Posterior cingulate gyrus (tissue), 11 donors: ENCODE measurements at places on chromosomes 5 and 9.

GRCh38 chr5:42876375-42876844, 64.7 kb upstream of the SELENOP start:
- DNase-seq, result no peak

GRCh38 chr5:171682801-171683200, 102.8 kb upstream of the SMIM23 start:
- DNase-seq, result no peak

DNA sequence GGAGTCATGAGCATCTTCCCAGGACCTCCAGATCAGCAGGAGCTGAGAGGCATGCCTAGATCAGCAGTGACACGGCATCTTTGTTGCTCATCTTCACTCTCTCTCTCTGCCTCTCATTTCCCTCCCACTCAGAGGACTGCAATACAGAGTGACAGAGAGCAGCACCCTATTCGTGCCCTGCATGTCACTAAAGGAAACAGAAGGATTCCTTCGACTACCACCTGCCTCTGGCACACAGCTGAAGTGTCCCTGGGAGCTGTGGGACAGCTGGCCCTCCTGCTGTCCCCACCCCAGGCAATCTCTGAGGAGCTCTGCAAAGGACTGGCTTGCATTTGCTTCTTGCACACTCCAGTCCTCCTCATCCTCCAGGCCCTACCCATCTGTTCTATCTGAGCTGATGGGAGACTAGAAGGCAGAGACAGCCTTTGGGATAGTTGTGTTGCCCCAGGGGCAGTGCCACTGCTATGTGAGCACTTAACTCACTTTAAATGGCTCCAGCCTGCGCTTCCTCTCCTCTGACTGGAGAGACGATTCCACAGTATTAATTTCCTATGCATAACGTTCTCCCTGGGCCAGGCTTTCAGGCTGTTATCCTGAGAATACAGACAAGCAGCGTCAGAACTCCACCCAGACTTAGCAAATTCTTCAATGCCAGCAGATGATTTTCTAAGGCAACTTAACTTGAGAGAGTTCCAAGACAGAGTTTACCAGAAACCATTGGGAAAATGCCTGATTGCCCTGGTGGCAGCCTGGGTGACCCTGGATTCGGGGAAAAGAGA, 167.6 kb upstream of the MAP1B start:
- DNase-seq, result no peak

DNA sequence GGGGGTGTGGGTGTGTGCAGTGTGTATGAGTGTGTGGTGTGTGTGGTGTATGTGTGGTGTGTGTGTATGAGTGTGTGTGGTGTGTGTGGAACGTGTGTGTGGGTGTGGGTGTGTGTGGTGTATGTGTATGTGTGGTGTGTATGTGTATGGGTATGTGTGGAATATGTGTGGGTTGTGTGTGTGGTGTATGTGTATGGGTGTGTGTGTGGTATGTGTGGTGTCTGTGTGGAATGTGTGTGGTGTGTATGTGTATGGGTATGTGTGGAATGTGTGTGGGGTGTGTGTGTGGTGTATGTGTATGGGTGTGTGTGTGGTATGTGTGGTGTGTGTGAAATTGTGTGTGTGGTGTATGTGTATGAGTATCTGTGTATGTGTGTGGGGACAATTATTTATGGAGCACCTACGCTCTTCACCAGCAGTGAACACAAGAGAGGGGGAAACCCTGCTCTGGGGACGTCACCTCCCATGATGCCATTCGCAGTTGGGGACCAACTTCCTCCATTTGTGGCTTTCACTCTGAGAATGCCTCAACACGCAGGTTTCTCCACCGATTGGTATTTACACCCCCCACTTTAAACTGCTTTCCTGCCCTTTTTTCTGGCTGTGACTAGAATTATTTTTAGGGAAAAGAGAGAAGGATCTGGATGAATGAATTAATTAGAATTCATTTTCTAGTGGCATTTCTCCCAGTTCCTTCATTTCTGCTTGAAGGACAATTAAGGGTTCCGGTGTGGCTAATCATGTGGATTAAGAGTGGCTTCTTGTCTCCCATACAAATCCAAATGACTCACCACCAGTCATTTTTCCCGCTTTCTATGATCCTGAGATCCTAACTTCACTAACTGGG, 238.1 kb downstream of the ROR2 start:
- peak; percentile 27 for DNase-seq

- DNase-seq, result no peak
Observed at GRCh38 chr9:117545846-117546245, 131.0 kb upstream of the ASTN2 start.

DNA sequence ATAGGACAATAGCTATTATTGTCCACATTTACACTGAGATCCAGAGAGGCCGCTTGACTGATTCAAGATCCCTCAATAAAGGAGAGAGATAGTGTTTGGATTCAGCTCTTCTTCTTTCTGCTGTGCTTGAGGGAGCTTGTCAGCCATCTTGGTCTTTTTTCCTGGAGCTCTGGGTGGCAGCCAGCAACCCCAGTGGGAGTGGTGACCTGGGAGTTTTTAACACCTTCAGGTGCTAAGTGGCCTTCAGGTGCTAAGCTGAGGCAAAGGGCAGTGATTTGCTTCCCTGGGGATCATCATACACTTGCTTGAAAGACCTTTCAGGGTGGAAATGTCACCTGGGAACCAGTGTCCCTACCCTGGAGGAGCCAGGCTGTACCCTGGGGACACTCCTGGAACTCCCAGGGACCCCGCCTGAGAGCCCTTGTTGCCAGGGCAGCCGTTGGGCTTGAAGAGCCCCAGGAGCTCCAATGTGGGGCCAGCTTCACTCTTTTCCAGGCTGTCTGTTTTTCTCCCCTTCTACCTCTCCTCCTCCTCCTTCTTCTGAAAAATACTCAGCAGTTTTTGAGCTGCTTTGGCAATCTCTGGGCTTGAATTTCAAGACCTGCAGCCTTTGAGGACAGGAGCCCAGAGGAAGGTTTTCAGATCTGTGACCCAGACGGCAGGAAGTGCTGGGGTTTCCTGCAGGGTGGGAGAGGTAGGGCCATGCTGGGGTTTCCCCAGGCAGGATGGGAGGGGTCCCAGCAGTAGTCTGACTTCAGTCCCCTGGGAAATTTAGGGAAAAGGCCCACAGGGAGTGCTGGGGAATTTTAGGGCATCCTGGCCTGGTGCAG, 59.7 kb downstream of the FGF18 start:
- DNase-seq, result no peak

- peak; percentile 46 for DNase-seq
Observed at GRCh38 chr9:129889941-129890717, 54.9 kb downstream of the USP20 start.

DNA sequence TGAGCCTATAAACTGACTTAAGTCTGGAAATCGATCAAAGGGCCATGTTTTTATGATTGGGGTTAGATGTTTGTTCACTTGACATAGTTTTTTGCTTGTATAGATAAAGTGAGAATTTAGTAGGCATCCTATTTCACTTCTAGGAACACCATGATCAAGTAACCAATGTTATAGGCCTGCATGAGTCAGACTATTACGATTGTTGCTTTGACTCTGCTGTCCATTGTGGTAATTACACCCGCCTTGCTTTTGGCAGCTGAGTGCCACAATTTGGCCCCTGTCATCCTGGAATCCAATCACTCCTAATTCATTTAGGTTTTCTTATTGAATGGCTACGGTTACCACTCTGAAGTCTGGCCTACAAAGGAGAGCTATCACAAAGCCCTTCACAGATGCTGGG, 67.8 kb upstream of the IL33 start:
- DNase-seq, result no peak

DNA sequence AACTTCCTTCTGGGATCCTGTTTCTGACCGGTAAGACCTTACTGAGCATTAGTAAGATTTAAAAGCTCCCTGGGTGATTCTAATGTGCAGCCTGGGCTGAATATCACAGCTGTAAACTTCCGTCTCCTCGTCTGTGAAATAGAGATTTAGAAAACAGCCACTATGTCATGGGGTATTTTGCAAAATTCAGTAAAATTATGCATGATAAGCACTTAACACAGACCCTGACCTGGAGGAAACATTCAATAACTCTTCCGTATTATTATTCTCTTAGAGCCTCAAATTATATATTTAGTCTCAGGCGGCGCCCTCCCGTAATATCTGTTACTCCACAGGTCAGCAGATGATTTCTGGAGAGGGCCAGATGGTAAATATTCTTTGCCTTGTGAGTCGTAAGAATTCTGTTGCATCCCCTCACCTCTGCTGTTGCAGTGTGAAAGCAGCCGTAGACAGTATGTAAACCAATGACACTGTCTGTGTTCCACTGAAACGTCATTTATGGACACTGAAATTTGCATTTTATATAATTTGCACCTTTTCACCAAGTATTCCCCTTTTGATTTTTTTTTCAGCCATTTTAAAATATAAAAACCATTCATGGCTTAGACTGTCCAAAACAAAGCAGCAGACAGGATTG, 39.2 kb upstream of the RARS1 start:
- DNase-seq, result no peak

DNA sequence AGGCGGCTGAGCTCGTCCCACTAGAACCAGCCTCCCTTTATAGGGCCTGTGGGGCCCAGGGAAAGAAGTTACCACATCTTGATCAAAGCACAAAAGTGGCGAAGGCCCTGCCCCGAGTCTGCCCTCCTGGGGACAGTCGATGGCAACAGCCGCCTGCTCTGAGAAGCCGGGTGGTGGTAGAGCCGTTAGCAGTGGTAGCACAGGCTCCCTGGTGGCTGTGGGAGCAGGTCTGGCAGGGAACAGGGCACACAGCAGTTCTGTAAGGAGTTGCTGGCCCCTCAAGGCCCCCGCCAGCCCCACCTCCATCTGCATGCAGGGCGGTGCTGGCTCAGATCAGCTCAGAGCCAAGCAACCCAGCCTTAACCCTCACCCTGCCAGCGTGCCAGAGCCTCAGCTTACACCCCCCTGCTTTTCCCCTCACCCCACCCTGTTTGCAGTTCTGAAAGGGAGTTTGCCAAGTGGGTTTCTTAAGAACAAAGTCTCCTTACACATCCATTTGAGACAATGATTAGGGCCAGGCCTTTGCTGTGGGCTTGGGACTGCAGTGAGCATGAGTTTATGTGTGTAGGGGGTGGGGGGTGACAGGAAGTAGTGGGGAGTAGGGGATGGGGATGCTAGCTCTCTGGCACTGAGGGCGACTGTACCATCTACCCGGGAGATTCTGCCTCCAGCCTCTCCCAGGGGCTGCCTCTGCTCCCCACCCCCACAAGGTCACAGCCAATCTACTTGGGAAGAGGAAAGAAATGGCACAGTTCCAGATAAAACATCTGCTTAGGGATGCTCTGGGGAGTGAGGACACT, 11.8 kb downstream of the ACSL6 start:
- DNase-seq, result no peak

GRCh38 chr5:41334758-41335157, 121.4 kb upstream of the C6 start:
- no peak for DNase-seq

DNA sequence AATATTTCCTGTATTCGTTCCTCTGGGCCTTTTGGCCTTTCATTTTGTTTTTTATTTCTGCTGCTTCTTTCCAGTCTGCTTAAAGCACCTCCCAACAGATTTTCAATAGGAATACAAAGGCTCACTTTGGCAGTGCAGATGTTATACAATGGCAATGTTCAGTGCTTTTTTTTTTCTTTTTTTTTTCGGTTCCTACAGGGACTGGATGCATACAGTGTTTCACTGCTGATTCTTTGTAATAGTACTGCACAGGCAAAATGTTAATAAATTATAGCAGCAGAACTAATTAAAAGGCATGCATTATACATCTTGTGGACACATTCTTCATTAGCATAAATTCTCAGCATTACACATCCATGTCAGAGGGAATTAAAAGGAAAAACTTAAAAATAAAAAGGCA, 356.6 kb upstream of the C9orf72 start:
- DNase-seq, result no peak

GRCh38 chr5:57067597-57067924, 106.3 kb upstream of the GPBP1 start:
- no peak for DNase-seq

GRCh38 chr9:96417051-96417586, 1.1 kb downstream of the ZNF367 start:
- DNase-seq, result peak; percentile 91

DNA sequence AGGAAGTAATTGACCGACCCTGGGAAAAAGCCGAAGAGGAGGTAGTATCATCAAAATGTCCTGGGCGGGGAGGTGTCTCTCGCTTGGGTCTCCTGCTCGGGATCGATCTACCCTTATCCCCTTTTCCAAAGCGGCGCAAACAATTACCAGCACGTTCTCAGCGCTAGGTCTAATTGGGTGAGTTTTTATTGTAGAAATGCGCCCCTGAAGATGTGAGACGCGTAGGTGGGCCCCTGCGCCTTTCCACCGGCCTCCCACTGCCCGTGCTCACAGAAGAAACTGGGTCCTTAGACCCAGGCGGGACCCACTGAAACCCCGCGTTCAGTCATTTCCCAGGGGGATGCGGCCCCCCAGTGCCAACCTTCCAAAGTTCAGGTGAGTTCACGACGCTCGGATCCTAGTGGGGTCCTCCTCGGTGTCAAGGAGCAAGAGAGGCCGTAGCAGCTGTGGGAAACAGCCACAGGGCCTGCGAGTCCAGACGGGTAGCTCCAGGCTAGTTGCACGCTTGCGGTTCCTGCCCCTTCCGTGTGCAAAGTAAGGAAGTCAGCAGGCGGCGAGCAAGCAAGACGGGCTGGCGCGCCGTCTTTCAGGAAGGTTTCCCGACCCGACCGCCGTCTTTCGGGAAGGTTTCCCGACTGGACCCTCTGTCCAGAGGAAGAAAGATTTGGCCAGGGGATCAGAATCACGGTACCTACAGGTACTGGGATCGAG, 1.5 kb downstream of the SMIM32 start:
- no peak for DNase-seq

DNA sequence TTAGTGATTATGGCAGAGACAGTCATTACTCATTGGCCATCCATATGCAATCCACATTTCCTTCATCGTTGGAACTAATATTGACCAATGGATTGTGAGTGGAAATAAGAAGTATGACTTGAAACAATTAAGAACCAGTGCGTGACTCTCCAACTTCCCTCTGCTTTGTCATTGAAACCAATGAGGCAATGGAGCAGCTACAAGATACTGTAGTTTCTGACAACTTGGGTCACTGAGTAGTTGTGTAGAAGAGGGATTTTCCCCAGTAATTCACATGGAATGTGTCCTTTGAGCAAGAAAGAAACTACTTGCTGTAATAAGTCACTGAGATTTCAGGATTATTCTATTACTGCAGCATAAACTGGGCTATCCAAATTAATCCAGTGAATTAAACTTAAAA, 785.3 kb upstream of the RIOK2 start:
- no peak for DNase-seq

DNA sequence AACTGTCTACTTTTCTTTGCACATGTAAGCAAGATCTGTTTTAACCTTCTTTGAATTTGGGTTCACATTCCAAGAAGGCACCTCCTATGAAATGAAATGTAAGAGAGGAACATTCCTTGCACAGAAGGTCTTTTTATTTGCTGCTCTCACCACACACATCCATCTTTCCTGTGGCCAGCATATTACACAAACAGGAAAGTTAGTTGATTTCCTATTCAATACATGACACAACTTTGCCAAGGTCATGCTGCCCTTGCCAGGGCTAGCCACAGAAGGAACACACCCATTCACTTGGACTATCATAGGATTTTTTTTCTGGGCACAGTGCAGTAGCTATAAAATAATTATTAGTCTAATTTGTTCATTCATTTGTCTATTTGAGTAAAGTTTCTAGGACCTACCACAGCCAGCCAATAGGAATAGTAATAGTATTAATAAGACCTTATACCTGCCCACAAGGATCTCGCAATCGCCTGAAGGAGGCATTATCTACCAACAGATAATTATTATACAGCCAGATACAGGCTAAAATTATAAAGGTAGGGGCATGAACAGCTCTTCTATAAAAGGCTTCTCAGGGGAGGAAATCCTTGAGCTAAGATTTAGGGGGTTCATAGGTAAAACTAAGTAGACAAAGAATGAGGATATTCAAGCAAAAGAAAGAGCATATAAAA, 78.1 kb upstream of the NREP start:
- no peak for DNase-seq
